ENCODE measurements at places on chromosomes 1 and 21.

DNA sequence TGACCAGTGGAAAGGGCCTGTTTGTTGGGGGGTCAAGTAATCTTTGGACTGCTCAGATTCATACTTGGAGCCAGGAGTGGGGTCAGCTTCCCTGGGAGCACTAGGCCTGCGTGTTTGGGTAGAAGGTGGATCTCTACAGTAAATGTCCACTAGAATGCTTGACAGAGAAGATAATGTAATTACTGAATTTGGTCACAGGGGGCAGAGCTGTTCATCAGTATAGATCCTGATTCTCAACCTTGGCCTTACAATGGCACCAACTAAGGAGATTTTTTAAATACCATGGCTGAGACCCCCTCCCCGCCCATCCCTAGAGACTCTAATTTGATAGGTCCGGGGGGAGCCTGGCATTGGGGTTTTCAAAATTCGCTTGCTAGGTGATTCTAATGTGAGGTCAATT, 217.5 kb upstream of the PLXNA2 start:
- no peak for DNase-seq

- no peak for DNase-seq
Measured at GRCh38 chr1:210250665-210250997, 18.0 kb downstream of the SERTAD4 start.

DNA sequence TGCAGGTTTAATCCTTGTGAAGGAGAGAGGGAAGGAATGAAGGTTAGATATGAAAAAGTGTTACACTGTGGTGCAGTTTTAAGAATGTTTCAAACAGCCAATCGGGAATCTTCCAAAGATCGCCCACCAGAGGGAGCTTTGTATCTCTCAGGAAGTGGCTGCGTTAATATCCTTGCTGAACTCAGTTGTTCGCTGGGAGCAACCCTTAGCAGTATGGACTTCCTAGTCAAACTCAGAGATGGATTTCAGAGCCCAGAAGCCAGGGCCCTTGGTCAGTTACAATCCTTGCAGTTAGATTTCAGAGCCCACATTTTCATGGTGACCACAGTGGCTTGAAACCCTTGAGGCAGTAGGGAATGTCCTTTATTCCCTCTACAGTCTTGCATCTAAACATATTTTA, 136.2 kb downstream of the NTNG1 start:
- no peak for DNase-seq

DNA sequence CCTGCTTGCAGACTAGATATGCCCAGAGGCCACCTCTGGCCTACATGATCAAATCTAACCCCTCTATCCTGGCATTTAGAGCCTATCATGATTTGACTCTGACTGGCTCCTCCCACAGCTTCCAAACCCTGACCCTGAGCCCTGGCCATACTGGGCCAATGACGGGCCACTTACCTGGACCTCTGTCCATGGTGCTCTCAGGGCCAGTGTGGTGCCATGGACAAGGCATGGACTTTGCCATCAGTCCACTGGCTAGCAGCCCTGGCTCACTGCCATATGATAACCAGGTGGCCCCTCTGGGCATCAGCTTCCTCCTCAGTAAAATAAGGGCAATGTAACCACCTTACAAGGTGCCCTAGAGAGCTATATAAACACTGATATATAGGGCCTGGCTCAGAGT, 713.4 kb downstream of the PTPRU start:
- DNase-seq: no peak

GRCh38 chr1:224080115-224080774, 33.7 kb upstream of the FBXO28 start:
- DNase-seq: no peak

DNA sequence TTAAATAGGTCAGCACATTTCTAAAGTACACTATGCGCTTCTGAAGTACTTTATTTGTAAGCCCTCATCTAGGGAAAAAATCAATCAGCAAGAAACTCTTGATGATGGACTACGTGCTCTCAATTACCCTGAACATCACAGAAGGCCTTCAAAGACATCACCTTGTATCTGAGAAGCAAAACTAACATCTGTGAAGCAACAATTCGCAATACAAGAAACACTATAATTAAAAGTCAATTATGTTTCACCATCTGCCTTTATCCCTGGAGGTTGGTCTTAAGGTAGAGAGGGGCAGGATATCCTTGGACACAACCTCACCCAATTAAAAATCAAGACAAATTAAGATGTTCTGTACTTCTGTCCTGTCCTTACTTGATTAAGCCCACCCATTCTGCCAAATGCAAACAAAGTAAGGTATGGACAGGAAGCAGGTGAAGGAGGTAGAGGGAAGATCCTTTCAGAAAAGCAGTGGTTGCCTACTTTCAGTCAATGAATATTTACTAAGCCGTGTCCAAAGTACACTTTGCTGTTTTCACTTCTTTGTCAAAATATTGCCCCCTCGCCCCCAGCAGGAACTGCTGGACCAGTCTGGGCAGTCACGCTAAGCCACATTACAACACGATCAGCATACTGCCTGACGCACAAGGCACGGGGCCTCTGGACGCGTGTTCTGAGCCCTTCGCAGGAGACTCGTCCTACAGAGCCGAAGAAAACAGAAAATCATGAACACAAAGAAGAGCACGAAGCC, 887 bp downstream of the SLC19A2 start:
- DNase-seq: no peak

GRCh38 chr1:202311875-202312635, 29.7 kb downstream of the UBE2T start:
- DNase-seq: no peak

DNA sequence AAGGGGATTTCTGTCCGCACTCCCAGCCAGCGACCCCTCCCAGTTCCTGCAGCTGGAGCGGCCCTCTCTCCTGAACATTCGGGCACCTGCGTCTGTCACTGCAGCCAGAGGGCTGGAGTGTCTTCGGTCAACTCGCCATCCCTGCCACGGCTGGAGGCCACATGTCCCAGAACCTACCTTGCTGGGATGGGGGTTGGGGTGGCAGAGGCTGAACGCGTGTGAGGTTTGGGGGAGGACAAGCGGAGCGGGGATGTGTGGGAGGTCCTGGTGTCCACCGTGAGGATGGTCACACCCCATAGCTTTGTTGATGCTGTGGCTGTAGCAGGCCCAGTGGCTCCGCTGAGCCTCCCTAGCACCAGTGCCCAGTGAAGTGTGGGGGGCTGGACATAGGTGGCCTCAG, 14.8 kb upstream of the C1orf174 start:
- no peak for DNase-seq

DNA sequence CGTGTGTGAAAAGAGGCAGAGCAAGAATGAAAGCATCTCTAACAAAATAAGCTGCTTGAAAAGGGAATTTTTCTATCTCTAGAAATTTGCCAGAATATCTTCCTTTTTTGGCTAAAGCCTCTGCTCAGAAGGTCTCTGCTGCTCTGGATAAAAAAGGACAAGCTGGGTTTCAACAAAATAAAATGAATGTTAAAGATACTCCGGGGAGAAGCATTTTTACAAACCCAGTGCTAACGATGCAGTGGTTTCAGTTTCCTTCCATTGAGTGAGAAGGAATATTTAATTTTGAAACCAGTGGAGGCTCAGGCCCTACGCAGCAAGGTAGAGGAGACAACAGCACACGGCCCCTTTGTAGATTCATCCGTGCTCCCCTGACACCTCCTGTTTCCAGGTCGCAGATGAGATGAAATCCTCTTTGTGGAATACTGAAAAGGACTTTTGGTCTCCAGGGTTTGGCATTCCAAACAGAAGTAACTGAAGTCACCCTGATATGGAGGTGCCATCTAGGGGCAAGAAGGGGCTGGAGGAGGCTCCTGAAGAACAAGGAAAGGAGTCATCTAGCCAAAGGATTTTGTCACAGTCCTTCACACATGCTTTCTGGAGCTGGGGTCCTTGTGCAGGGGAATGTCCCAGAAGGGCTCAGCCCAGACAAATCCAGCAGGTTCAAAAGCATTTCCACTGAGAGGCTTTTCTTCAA, 65.7 kb upstream of the SYT6 start:
- no peak for DNase-seq

DNA sequence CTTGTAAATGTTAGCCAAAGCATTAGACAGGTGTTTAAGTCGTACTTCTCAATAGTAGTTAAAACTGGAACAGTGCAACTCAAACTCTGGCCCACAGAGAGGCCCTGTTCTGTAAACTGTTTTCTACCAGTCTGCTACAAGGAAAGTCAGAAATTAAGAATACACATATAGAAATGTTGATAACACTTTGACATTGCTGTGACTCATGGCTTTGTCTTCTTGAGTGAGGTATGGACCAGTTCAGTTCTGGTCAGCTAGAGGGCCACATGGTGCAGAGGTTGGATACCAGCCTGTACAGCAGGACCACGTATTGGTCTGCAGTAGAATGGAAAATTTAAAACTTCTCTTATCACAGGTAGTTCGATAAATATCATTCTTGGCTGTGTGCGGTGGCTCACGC, 22.3 kb downstream of the ZBTB8B start:
- no peak for DNase-seq

- DNase-seq: peak; percentile 15
Measured at GRCh38 chr21:37220433-37220980, 46.6 kb downstream of the VPS26C start.

GRCh38 chr21:42401820-42402251, 1.9 kb upstream of the UBASH3A start:
- DNase-seq: no peak

DNA sequence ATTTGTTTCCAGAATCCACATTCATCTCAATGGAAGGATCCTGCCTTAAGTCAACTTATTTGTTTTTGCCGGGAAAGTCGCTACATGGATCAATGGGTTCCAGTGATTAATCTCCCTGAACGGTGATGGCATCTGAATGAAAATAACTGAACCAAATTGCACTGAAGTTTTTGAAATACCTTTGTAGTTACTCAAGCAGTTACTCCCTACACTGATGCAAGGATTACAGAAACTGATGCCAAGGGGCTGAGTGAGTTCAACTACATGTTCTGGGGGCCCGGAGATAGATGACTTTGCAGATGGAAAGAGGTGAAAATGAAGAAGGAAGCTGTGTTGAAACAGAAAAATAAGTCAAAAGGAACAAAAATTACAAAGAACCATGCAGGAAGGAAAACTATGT, 2.6 kb downstream of the GADD45A start:
- no peak for DNase-seq

DNA sequence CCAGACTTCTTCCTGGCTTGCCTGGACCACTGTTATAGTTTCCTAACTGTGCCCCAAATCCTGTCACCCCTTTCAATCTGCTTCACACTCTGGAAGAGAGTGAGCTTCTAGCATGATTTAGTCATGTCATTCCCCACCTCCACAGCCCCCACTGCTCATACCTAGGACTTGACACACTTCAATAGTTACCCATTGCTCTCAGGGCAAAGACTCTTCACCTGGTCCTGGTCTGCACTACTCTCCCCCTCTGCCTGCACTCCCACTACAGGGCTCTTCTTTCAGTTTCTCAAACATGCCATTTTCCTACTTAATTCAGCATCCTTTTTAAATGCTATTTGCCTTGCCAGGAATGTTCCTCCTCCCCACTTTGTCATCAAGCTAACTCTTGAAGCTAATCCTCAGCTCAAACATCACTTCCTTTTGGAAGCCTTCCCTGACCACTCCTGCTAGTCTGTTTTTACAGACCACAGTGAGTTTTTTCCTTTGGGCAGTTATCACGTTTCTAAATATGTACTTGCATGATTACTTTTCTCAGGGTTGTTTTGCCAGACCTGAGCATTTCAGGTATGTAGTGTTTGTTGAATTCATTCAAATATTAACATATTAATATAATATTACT, 24.7 kb downstream of the CYP2J2 start:
- no peak for DNase-seq

- no peak for DNase-seq
Measured at GRCh38 chr1:4215391-4215790, 315.3 kb upstream of the C1orf174 start.

DNA sequence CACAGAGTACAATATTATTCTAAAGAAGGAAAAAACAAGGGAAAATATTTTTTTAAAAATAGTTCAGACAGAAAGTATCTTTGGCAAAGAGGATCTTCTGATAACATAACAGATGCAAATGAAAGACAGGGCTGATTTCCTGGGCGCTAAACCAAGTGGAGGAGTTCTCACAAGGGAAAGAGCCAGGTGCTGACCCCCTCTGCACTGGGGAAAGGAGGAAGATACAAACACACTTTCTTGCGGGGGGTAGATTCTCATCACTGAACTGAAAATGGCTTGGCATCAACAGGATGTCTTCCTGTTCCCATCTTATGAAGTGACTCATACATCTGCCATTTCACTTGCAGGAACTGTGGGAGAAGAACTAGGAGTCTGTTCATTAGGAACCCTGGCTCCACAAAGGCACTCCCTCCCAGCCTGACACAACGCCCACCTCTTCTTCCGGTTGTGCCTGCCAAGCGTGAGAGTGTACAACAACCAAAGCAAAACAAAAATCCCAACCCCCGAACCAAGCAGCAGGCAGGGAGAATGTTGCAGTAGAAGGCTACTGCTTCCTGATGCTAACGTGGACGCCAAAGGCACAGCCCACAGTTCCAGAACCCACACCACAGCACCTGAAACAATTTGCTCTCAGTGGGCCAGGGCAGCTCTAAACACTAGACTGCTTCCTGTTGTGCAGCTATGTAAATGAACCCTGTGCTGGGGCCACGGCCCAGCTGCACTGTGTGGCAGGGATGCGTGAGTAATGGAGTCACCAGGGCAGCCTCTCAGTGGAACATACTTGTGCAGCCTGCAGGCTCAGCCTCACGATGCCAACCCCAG, 51.0 kb downstream of the GADD45A start:
- no peak for DNase-seq

GRCh38 chr1:172781513-172782140, 122.7 kb downstream of the FASLG start:
- DNase-seq: no peak

DNA sequence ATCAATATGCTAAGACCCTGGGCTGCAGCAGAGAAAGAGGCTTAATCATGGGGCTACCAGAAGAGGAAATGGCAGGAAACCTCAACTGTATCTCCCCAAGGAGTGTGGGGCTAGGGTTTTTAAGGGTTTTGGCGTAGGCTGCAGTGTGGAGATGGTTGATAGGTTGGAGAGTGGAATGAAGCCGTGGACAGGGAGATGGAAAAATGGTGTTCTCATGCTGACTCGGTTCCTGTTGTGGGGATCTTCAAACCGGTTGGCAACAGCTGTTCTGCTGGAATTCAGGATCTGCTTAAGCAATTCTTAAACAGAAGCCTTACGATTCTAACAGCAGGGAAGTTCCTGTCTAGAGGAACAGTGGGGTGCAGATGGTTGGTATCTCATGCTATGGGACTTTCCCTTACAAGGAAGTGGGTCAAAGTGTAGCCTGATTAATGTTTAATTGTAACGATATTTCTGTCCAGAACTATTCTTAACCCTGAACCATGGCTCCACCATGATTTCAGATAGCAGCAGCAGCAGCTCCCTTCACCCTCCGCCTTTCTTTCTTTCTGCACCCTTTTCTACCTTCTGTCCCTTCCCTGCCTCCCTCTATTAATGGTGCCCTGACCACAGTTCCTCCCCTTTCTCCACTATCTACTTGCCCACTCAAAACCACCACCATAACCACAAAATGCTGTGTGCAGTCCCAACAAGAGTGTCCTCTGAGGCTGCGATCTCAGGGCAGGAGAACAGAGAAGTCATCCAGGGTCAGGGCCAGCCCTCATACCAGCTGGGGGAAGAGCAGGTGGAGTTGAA, 30.8 kb downstream of the RSPH1 start:
- DNase-seq: no peak

Measured in stimulated activated CD4-positive, alpha-beta T cell treated with anti-CD3 and anti-CD28 coated beads, Interleukin-12 subunit alpha, Interleukin-12 subunit beta, amount 100 ng/mL, for 48 hours (primary cell).